AG04450 (cell line): ENCODE measurements at places on chromosomes 16 and 17.
A peak's percentile ranks its signal among the peaks of the same experiment; 100 is the strongest.

- no peak for DNase-seq
Measured at GRCh38 chr16:73043828-73044467, 4.0 kb downstream of the ZFHX3 start.

DNA sequence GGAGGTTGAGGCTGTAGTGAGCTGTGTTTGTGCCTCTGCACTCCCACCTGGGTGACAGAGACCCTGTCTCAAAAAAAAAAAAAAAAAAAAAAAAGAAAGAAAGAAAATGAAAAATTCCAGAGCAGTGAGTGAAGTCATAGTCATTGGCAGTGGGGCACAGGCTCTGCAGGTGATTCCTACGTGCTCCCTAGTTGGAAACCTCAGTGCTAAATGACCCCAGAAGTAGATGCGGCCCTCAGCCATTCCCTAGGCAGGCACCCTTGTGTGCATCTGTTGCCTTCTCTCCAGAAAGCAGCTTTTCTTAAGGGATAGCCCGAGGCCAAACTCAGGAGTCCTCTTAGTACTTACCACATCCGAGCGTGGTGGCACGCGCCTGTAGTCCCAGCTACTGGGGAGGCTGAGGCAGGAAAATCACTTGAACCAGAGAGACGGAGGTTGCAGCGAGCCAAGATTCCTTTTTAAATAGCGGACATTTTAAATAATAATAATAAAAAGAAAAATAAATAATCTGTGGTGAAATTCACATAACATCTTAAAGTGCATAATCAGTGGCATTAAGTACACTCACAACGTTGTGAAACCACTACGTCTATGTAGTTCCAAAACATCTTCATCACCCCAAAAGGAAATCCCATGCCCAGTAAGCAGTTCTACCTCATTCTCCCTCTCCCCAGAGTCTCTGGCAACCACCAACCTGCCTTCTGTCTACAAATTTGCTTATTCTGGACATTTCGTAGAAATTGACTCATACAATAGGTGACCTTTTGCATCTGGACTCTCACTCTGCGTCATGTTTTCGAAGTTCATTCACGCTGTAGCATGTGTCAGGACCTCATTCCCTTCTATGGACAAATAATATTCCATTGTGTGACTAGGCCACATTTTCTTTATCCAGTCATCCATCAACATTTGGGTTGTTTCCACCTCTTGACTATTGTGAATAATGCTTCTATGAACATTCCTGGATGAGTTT is 12.5 kb upstream of the SPHK1 start:
- DNase-seq = peak; percentile 92

GRCh38 chr16:49674351-49674851 is 181.5 kb downstream of the ZNF423 start:
- DNase-seq = no peak

DNA sequence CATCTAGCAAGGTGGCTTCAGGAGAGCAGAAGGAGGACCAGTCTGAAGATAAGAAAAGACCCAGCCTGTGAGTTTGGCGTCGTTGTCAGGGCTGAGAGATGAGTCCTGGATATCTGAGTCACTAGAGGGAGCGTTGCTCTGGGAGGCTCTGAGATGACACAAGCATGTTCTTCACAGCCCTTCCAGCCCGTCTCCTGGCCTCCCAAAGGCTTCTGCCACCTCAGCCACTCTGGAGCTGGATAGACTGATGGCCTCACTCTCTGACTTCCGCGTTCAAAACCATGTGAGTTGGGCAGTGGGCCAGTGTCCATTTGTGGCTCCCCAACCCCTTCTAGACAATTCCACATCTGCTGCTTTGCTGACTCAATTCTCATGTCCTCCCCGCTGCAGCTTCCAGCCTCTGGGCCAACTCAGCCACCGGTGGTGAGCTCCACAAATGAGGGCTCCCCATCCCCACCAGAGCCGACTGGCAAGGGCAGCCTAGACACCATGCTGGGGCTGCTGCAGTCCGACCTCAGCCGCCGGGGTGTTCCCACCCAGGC is 2.3 kb downstream of the TGFB1I1 start:
- peak; percentile 39 for DNase-seq

- DNase-seq = no peak
Measured at GRCh38 chr17:75249564-75249963, 11.8 kb downstream of the GGA3 start.

- DNase-seq = no peak
Measured at GRCh38 chr16:47565454-47565853, 104.3 kb downstream of the PHKB start.
